Activated CD4-positive, alpha-beta T cell treated with anti-CD3 and anti-CD28 coated beads, Interleukin-2, amount 50 U/mL, for 4 hours (primary cell): ENCODE measurements at places on chromosomes 16 and 17.

- no peak for DNase-seq
Observed at GRCh38 chr16:66189951-66190350, 176.5 kb upstream of the CDH5 start.

DNA sequence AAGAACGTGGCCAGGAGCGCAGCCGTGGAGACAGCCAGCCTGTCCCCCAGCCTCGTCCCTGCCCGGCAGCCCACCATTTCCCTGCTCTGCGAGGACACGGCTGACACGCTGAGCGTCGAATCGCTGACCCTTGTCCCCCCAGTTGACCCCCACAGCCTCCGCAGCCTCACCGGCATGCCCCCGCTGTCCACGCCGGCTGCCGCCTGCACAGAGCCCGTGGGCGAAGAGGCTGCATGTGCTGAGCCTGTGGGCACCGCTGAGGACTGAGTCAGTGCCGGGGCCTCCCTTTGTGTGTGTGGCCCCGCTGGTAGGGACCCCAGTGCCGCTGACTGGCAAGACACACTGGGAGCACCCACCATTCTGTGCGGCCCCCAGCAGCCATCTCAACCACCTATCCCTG lies 77.6 kb downstream of the SOCS1 start:
- DNase-seq, result no peak

DNA sequence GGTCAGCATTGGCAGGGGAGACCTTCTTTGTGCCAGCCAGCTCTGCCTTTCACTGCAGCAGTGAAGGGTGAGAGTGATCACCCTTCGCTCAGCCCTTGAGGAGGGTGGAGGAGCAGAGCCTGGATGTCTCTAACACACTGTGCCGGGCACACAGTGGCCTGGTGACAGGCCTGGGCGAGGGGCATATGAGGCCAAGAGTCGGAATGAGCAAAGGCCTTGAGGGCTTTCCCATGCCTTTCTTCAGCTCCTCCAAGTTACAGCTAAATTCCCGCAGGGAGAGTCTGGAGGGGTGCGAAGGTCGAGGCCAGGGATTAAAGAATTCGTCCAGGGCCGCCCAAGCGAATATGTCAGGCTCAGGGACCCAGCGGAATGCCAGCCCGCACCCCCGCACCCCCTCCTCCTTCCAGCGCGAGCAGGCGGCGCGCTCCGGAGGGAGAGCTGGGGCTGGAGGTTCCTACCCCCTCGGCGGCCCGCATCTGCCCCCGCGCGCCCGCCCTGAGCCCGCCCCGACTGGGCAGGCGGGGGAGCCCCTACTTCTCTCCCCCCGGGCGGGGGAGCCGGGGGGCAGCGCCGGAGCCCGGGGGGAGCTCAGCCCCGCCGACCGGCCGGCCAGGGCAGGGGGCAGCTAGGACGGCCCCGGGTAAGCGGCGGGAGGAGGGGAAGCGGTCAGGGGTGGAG lies at the start of gene RASL10B:
Gene RASL10B (plus strand): TSS at position 401 of the 678 bp plus-strand sequence. CDS start 3,546 bp downstream, outside the sequence.
- DNase-seq, result peak; percentile 47

- DNase-seq, result no peak
Observed at GRCh38 chr16:51268237-51268636, 117.2 kb upstream of the SALL1 start.

GRCh38 chr17:36092230-36092629 lies 2.3 kb upstream of the CCL3 start:
- no peak for DNase-seq

DNA sequence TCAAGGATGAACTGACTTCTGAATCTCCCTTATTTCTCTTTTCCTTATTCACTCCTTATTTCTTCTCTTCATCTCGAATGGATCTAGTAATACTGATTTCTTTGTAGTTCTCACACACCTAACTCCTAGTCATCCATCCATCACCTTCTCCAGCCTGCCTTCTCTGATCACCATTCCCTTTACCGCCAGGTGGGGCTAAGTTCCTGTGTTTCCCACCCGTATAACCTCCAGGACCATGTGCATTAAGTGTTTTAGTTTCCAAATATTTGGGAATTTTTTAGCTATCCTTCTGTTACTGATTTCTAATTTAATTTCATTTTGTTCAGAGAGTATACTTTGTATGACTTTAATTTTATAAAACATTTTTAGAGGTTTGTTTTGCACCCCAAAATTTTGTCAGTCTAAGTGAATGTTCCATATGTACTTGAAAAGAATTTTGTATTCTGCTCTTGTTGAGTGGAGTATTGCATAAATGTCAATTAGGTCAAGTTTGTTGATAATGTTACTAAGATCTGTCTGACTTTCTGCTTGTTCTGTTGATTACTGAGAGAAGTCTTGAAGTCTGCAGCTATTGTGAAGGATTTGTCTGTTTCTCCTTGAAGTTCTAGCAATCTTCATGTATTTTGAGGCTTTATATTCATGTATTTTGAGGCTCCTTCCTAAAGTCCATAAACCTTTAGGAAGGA lies 8.8 kb downstream of the BPTF start:
- DNase-seq, result no peak

DNA sequence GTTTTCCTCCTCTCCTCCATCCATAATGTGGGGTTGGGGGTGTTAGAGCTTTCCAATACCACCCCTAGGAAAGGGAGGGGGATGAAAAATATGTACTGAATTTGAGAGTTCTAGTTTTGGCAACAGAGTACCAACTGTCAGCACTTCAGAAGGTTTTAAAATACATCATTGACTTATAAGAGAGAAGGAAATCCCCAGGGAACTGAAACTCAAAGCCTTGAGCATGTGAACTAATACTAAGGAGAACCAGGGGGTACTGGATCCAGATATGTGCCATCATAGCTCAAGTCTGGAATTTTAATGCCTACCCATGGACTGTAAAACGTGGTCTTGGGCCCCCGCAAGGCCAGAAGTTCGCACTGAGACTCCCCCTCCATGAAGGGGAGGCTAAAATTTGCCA lies 15.8 kb downstream of the CACNG5 start:
- no peak for DNase-seq

DNA sequence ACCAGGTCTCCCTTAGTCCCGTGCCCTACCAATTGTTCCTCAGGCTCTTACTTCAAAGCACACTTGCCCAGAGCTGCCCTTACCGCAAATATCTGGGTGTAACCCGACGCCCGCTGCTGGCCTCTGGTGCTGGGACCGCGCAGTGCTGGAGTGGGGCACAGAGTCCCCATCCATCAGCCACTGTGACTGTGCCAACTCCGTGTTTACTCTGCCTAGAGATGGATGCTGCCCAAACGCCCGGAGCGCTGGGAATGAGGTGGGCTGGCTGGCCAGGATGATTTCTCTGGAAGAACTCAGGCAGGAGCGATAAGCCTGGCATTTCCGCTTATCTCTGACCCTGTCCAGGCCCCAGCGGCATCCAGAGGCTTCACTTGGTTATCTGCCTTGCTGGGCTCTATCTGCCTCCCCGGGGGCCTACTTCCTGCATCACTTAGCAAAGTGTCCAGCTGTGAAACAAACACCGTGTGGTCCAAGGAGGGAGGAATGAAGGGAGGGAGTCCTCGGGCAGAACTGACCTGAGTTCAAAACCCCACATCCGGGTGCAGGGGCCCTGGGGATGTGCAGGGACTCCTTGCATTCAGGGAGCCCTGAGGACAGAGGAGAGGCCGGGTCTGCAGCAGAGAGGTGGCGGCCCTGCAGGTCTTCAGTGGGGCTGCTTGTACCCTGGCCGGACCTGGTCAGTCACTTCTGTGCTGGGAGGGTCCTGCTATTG lies 9.4 kb upstream of the MYLK3 start:
- DNase-seq, result no peak

GRCh38 chr16:67736858-67737257 lies 17.7 kb upstream of the GFOD2 start:
- DNase-seq, result no peak

DNA sequence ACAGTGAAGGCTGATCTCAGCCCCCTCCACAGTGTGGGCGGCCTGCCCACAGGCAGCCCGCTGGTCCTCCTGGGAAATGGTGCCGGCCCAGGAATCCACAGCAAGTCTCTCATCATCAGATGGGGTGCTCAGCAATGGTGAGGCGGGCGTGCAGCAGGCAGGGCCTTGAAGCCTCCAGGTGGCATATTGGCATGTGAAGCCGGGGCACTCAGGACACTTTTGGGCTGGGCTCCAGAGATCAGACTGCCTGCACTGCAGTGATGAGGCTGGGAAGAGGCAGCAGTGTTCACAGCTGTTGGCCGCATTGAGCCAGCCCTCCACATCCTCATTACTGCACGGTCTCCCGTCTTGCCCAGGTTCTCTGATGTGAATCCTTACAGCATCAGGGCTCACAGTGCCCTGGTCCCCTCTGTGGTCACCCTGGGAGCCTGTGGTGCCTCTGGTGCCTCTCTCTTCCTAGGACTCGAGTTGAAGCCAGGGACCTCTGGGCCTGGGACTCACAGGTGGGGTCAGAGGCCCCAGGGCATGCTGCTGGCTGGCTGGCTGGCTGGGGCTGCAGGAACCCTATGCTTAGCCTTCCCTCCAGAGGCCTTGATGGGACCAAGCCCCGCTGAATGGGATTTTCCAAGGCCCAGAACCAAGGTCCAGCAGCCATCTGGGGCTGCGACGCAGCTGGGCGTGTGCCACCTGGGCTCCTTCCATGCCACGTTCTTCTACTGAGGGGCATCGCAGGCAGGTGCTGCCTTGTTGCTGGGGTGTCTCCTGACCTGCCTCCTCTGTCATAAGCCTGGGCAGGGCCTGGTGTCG lies 48.6 kb downstream of the TNFRSF13B start:
- no peak for DNase-seq

- DNase-seq, result no peak
Observed at GRCh38 chr16:79165506-79165905, 435.0 kb downstream of the MAF start.

DNA sequence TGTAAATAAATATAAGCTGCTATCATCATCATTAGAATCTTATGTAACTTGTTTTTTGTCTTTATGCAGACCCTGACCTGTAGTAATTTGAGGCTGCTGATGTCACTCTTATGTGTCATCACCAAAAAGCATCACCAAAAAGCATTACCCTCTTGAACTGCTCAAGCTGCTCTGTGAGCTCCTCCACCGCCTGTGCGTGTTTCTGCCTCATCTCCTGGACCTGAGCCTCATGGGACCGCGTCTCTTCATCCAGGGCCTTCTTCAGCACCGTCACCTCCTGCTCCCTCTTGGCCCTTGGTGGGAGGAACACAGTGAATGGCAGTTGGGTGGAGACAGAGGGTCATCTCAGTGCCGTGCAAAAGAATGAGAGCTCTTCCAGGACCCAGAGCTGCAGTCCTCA lies 82.4 kb downstream of the NDE1 start:
- no peak for DNase-seq

- DNase-seq, result no peak
Observed at GRCh38 chr16:31134091-31134571, 1.4 kb downstream of the PRSS8 start.

GRCh38 chr16:55839115-55839514 lies 6.2 kb upstream of the CES1 start:
- no peak for DNase-seq

GRCh38 chr16:15900901-15901500 lies 12.6 kb upstream of the CEP20 start:
- no peak for DNase-seq
